Activated CD4-positive, alpha-beta T cell treated with anti-CD3 and anti-CD28 coated beads, Interleukin-2, amount 50 U/mL, for 48 hours (primary cell): ENCODE measurements at places on chromosomes 11 and 22.

DNA sequence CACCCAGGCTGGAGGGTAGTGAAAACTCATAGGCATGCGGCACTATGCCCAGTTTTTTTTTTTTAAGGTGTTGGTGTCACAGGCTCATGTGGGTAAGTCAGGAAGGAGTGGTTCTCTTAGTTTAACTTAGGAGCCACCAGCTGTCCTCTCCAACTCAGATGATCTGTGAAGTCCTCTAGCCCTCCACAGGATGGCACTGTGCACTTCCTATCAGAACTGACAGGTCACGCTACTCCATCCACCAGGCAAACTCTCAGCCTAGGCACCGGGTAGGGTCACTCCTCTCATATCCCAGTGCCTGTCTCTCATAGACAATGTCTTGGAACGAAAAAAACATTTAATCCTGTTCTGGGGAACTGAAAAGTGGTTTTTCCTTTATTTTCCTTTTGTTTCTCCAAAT is 16.5 kb downstream of the NAP1L4 start:
- peak; percentile 41 for DNase-seq

- DNase-seq, result no peak
Measured at GRCh38 chr11:7495882-7496551, 10.7 kb downstream of the OLFML1 start.

- DNase-seq, result no peak
Measured at GRCh38 chr11:43360361-43361032, 1.8 kb downstream of the TTC17 start.

DNA sequence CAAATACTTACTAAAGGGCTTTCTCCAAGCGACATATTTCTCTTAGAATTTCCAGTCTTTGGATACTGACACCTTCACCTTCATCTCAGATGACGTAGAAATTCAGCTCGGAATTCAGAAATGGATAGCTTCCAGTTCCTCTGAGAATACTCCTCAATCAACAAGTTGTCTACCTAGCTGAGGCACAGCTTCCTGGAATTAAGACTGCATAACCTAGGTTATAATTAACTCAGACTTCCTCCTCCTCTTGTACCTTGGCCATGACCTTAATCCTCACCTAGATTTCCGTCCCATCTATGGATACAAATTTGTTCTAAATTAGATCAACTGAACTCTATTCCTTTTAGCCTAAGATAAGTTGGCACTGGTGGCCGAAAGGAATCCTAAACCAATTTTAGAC is 17.4 kb downstream of the ATP5MG start:
- no peak for DNase-seq

DNA sequence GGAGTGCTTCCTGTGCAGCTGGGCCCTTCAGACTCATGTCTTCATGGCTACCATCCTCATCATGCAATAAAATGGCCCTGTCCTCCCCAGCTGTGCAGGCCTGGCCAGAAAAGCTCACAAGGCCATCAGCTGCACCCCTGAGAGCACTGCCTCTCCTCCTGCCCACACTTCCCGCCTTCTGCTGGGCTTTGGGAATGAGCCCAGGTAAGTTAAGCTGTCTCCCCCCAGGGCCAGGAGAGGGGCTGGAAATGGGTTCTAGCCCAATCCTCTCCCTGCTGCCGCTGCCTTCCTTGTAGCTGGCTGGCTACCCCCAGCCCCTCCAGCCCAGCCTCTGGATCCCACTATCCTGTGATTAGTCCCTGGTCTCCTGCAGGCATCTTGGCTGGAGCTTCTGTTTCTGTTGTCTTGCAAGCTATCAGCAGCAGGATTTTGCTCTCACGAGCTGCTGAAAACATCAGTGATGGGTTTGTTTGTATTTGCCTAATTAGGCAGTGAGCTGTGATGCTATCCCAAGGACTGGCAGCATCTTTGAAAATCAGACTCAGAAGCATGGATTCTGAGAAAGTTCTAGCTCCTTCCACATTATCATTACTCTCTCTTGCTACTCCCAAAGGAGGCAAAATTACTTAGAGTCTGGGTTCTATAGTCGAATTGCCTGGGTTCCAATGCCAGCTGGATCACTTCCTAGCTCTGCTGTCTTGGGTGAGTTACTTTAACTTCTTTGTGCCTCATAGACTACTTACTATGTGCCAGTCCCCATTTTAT is 168.1 kb downstream of the ST3GAL4 start:
- no peak for DNase-seq

GRCh38 chr11:134142536-134142935 is 73.7 kb downstream of the JAM3 start:
- no peak for DNase-seq
